ENCODE measurements at places on chromosomes 3 and 15.

GRCh38 chr15:25774871-25775270, 88.3 kb downstream of the ATP10A start:
- no peak for DNase-seq

DNA sequence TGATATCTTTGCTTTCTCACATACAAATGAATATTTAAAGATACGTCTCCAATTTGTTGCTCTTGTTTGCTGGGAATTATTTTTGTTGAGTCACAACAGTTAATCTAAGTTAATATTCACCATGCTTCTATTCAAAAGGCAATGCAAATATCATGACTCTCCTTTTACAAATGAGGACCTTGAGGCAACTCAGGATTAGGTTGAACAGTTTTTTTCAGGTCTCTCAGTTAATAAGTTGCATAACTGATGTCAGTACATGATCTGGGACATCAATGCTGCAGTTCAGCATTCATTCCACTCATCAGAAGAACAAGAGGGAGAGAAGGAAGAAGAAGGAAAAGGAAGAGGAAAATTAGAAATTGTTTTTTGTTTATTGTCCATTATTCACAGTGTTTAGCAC, 781 bp upstream of the NAALADL2 start:
- DNase-seq = no peak

GRCh38 chr3:51385621-51386091, 565 bp downstream of the MANF start:
- DNase-seq = no peak

DNA sequence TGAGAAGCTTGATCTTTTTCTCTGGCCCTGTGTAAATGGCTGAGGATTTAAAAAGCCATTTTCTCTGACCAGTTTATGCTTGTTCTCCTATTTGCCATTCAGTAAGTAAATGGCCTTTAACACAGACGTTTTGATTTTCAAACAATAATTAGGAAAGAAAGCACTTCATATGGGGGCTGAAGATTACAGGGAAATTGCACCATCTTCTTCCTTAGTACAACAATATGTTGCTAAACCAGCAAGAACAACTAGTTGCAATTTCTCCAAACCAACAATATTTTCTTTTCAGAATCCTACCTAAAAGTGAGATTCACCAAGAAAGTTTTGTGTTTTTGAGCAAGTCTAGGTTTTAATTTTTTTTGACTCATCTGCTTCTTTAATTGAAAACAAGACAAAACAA, 80.5 kb upstream of the CCNL1 start:
- no peak for DNase-seq

GRCh38 chr15:90697175-90697574, 20.0 kb upstream of the BLM start:
- DNase-seq = no peak

DNA sequence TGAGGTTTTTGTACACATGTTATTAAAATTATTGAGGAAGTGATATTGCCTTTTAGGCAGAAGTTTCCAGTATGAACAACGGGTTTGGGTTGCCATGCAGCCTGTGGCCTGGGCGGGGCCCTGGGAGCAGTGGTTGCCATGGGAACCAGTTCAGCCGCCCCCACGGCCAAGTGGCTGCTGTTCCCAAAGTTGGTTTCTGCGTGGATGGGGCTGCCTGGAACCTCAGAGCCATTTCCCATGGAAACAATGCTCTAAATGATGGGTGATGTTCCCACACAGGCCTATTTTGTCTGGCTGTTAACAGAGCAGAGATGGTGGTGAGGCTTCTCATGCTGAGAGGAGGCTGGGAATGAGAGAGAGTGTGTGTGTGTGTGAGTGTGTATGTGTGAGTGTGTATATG, 19.5 kb downstream of the MRAS start:
- DNase-seq = no peak

GRCh38 chr3:186509423-186509822, 34.8 kb downstream of the CRYGS start:
- no peak for DNase-seq

DNA sequence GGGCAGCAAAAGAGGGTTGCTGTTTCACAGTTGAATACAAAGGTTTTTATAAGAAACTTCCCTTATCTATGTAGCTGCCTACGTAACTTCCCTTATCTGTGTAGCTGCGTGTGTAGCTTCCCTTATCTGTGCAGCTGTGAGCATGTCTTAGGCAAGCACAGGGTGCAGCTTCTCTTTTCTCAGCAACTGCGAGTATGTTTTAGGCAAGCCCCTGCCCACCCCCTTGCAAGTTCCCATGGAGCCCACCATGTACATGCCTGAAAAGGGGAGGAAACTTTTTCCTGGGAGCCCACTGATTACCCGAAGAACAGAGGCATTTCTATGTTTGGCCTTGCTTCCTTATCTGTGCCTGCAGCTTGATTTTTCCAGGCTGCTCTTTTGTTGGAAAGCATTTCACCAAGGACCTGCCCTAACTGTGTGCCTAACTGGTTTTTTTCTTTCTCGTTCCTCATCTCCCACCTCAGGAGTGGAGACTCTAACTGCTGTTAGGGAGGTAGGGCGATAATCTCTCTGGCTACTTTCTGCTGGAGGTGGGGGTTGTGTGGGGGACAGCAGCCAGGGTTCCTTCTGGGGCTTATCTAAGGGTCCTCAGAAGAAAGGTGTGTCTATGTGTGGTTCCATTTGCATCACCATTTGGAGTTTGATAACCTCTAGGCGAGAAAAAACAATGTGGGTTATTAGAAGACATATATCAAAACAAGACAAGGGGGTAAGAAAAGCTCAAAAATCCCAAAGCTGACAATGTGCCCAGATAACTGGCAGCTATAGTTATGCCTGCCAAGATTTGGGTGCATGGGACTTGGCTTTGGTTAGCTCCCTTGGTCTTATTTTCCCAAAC, 26.0 kb downstream of the SORD start:
- DNase-seq = no peak

DNA sequence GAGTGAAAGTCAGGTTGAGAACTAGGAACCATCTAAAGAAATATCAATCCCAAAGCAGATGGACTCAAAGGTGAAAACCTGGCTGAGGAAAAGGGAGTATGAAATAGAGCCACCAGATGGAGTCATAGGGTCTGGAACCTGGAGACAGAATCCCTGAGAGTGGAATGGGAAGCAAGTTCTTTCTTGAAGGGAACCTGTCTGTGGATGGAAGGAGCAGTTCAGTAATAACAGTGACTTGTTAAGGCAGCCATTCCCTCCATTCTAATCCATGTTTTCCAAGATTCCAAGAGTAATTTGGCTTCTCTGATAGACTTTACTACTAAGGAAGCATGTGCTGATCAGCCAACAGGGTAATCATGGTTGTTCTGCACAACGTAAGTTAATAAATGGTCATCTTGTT, 22.5 kb upstream of the AQP9 start:
- no peak for DNase-seq

- DNase-seq = no peak
Measured at GRCh38 chr3:129555616-129556357, 12.8 kb downstream of the H1-8 start.

GRCh38 chr3:157130467-157131251, 29.3 kb downstream of the CCNL1 start:
- no peak for DNase-seq

DNA sequence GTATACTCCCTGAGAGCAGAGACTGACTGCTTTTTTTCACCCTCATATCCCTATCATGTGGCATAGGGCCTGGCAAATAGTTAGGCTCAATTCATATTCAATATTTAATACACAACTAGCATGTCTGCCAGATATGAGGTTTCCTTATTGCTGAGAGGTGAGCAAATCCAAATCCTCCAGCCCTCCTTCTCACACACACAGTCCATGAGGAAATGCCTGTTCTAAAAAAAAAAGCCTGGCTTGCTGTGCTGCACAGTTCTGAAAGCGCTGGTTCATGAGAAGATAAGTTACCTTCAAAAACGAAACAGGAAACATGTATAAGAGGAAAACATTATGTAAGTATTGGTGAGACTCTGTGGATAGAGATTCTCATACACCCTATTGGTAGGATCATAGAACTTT, 15.5 kb upstream of the ACAP2 start:
- DNase-seq = no peak

GRCh38 chr3:148903941-148904340, 38.8 kb downstream of the CPA3 start:
- DNase-seq = no peak

DNA sequence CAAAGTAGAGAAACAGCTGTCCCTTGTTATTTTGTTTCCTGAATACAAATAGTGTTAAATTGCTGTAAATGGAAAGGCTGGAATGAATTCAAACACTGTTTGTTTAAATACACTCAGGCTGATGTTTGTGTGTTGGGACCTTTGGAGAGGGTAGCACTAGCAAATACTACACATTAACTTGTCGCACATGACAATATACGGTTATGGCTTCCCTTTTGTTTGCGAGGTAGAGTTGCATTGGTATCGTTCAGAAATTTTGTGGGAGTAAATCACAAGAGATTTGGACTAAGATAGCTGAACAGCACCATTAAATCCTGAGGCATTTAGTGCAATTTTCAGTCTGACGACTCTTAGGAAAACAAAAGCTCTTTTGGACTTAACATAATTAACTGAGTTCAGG, 213.0 kb upstream of the ROBO2 start:
- no peak for DNase-seq

DNA sequence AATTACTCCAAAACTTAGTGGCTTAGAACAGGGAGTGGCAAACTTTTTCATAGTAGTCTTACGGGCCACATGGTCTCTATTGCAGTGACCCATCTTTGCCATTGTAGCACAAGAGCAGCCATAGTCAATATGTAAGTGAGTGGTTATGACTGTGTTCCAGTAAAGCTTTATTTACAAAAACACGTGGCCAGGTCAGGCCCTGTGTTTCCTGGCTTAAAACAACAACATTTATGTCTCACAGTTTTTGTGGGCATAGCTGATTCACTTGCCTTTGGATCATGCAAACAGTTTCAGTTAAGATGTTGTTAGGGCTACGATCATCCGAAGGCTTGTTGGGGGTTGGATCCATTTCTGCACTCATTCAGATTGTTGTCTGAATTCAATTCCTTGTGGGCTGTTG, 103.8 kb downstream of the CHCHD6 start:
- DNase-seq = no peak

- DNase-seq = no peak
Measured at GRCh38 chr3:39990532-39990931, 181.1 kb downstream of the MYRIP start.

DNA sequence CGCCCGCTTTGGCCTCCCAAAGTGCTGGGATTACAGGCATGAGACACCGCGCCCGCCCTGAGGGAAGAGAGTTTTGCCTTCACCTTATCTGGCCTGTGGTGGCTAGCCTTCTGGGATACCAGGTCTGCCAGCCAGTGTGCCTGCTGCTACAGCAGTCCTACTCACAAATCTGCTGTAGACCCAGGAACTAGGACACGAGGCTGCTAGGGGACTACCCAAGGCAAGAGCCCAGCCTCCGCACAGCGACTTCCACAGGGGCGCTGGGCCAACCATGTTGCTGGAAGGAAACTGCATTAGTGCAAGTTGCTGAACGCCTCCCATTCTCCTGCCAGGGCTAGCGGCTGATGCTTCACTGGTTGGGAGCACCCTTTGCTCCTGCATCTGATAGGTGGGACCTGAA, 53.7 kb downstream of the DHX30 start:
- DNase-seq = no peak

DNA sequence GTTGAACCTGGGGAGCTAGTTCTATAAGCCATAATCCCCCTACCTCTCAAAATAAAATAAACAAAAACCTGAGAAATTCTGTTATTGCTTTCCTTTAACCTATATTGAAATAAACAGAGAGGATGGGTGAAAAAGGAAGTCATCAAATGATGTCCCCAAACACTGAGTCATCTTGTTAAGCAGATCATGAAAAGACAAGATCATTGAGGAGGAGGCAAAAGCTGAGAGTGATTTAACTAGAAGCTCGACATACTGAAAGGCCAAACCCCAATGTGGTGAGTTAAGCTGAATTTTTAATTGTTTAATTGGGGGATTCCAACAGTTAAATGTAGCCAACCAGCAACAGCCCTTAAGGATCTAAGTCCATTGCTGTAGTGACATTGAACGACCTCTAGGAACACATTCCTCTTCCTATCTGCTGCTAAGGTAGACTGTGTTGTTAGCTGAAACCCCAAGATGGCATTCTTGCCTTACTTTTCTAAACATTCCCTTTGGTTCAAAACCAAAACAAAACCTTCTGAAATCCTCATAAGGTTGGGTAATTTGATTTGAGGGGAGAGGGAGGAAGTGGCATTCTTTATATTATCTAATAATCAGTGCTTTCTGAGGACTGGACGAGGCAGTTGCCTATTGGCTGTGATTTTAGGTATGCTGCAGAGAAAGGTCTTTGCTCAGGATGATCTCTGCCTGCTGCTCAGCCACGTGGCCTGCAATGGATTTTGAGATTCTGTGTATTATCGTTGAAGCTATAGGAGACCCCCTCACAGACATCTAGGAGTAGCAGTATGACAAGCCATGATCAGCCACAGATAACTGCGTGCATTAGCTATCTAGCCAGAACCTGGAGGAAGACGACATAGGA, 62.7 kb upstream of the BNIP2 start:
- DNase-seq = no peak

GRCh38 chr3:146757759-146758158, 152.6 kb upstream of the PLSCR5 start:
- DNase-seq = no peak

GRCh38 chr3:81829937-81830336, 68.5 kb upstream of the GBE1 start:
- no peak for DNase-seq

GRCh38 chr15:100794008-100794407, 85.6 kb upstream of the ALDH1A3 start:
- no peak for DNase-seq

DNA sequence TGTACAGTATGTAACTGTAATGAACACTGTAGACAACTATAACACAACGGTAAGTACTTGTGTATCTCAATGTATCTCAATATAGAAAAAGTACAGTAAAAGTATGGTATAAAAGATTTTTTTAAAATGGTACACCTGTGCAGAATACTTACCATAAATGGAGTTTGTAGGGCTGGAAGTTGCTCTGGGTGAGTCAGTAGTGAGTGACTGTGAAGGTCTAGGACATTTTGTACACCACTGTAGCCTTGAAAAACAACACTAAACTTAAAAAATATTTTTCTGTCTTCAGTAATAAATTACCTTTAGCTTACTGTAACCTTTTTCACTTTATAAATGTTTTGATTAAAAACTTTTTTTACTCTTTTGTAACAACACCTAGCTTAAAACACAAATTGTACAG, 142.9 kb downstream of the ATG7 start:
- DNase-seq = no peak

- no peak for DNase-seq
Measured at GRCh38 chr15:61095804-61096506, 133.1 kb downstream of the RORA start.

DNA sequence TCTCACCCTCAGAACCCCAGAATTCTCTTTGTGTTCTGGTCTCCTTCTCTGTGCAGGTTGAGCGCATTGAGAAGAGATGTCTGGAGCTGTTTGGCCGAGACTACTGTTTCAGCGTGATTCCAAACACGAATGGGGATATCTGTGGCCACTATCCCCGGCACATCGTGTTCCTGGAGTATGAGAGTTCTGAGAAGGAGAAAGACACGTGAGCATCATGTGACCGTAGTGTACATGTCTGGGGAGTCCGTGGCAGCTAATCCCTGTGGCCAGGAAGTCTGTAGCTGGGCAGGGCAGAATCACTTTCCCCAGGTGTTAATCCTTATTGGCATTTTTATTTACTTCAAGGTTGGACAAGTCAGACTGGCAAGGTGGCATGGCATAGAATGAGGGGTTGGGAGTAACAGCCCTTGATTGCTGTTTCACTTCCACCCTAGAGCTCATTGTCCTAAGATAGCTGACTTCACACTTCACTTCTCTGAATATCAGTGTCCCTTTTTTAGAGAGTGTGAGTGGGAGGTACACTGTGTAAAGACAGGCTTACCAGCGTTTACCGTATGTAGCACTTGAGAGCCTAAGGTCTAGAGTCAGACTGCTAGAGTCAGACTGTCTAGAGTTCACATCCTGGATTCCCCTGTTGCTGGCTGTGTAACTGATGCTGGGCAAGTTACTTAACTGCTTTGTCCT, 4.4 kb downstream of the MTMR14 start:
- DNase-seq = no peak
